ENCODE measurements at places on chromosomes 11 and 22.
A peak's percentile ranks its signal among the peaks of the same experiment; 100 is the strongest.

DNA sequence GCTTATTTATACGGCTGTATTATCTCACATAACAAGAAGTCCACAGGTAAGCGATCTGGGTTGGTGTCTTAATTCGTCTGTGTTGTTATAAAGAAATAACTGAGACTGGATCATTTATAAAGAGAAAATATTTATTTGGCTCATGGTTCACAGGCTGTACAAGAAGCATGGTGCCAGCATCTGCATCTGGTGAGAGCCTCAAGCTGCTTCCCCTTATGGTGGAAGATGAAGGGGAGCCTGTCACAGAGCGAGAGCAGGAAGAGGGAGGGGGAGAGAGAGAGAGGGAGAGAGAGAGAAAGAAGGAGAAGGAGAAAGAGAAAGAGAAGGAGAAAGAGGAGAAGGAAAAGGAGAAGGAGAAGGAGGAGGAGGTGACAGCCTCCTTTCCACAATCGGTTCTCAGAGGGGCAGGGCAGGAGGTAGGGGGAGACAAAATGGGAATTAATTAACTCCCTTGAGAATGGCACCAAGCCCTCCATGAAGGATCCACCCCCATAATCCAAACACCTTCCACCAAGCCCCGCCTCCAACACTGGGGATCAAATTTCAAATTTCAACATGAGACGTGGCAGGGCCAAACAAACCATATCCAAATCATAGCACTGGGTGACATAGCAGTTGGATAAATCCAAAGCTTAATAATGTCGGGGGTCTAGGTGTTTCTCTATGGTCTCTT is 15.0 kb upstream of the TRIM44 start:
- no peak for DNase-seq

- DNase-seq, result peak; percentile 81
Observed at GRCh38 chr11:62560566-62561103, 13.1 kb downstream of the EEF1G start.

DNA sequence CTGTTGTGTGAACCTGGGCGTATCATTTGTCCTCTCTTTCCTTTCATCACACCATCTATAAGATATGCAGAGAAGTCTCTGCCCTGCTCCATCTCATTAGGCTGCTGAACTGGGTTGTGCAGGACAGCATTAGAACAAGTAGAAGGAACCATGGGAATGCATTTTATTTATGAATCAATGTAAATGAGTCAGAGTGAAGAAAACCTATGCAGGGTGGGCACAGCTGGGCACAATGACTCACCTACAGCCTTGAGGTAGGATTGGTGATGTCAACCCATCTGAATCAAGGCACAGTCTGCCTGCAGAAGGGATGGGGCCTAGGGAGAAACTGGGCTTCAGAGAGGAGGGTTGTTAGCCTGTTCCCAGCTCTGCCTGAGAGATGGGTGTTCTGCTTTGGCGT is 123.4 kb downstream of the CSNK2A3 start:
- no peak for DNase-seq

DNA sequence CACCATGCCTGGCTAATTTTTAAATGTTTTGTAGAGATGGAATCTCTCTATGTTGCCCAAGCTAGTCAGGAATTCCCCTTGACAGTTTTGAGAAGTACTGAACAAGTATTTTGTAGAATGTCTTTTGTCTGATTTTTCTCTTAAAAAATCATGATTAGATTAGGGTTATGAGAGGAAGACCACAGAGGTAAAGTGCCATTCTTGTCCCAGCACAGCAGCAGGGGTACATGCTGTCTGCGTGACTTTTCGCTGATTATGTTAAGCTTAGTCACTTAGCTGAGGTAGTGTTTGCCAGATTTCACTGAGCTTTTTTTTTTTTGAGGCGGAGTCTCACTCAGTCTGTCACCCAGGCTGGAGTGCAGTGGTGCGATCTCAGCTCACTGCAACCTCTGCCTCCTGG is 13.6 kb upstream of the NUP160 start:
- no peak for DNase-seq

DNA sequence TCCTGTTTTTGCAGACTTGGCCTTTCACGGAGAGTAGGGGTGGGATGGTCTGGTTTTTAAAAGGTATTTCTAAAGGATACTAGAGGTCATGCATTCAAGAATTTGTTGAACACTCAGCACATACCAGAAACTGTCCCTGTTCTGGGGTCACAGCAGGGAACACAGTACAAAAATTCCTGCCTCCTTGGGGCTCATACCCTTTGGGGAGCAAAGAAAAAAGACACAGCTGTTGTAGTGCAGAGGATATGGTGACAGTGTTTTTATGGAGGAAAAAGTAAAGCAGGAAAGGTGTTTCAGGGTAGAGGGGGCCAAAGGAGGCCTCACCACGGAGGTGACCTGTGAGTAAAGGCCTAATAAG is 8.4 kb downstream of the SLC3A2 start:
- no peak for DNase-seq

DNA sequence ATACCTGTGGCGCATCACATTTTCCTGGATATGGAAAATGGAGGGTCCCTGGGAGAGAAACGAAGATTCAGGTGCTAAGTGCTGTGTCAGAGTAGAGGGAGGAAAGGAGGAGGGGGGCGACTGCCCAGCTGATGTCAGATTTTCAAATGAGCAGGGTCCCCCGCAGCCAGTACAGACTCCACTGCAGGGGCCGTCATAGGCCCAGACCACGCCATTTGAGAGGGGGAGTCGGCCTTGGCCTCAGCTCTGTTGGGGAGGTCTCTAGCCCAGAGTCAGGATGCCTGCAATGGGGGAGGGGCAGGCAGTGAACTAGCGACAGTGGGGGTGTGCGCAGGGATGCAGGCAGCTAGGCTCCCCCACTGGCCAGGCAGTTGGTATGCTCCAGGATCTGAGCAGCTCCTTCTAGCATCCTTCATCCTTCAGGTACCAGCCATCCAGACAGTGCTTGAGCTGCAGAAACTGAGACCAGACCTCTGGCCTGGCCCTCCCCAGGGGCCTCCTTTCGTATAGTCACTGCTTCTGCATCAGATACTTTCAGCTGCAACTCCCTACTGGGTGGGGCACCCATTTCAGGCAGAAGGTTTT is at the start of the genes BSCL2 and GNG3:
TSS of gene BSCL2 (minus strand) at position 148 of the 585 bp plus-strand sequence. CDS start 229 bp downstream, outside the sequence.
TSS of gene GNG3 (plus strand) at position 400 of the 585 bp plus-strand sequence. CDS start 620 bp downstream, outside the sequence.
- no peak for DNase-seq

GRCh38 chr22:47051441-47052071 is 289.1 kb downstream of the TBC1D22A start:
- no peak for DNase-seq

GRCh38 chr11:125170001-125170509 is 5.5 kb downstream of the PKNOX2 start:
- DNase-seq, result no peak

- DNase-seq, result no peak
Observed at GRCh38 chr11:11949482-11949881, 58.9 kb downstream of the DKK3 start.

DNA sequence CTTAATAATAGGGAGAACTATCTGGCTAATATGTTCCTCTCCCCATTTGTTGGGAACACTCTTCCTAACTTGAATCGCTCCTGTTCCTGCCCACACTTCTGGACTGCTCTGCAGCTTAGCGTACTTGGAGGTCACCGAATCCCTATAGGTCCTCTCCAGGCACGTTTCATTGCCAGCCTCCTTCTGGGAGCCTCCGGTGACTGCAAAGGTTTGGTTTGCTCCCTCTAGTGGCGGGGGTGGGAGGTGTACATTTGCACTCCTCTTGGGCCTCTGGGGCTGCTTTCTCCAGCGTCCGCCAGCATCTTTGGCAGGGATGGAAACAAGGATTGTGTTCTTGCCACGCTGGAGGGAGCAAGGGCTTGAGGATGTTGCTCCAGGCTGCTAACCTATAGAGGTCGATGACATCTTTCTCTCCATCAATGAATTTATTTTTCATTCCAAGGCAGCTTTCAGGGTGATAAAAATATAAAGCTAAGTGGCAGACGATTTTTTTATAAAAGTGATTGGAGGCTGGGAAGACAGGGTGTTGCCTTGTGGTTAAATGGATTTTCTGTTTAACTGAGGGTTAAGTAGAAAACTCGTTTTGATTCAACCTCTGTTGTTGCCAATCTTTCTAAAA is 48.7 kb downstream of the TSPAN18 start:
- peak; percentile 60 for DNase-seq

DNA sequence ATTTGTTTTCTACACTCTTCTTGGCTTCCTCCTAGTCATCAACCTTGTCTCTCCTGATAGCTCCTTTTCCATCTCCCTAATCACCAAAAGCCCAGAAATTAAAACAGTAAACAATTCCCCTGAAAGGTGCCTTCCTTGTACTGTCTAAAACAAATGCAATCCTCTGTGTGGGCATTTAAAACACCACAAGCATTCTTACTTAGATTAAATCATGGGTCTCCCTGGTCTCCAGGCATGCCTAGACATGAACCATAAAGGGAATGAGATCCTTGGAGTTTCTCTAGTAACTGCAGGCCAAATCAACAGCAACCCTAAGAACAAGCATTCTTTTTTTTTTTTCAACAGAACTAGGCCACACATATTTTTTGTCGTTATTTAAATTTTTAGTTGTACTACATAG is 1.9 kb downstream of the BTG4 start:
- no peak for DNase-seq

GRCh38 chr11:72599325-72600117 is 74.7 kb downstream of the PDE2A start:
- no peak for DNase-seq

DNA sequence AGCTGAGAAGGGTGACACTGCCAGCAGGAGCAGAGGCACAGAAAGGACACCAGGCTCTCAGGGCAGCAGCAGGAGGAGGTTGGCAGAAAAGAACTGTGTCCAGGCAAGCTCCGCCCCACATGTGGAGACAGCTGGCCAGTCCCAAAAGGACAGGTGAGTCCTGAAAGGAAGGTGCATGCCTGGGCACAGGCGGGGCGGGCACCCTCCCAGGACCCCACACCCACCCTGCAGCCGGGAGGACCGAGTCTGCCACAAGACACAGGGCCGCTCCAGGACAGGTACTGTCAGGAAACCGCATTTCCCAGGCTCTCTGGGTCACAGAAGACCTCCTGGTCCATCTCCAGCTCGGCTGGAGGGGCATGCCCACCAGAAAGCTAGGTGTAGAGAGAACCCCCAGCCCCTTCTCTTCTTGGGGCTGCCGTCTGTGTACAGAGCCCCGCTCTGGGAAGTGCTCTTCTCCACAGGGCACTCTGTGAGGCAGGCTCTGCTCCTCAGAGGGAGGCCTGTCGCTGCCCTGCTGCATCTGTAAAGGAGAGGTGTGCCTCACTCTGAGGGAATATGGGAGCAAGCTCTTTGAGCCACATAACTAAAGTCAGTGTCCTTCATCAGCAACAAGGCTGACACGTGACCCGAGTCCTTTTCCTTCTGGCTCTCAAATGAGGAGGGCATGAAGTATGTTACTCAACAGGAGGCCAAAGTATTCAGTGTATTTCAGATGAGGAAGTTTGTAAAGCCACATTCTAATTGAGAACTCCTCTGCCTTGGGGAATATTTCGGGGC is 50.5 kb downstream of the CLTCL1 start:
- DNase-seq, result no peak
